CD8-positive, alpha-beta memory T cell (primary cell): ENCODE measurements at places on chromosomes 2 and 18. TPM values are rescaled to one million over a fixed set of nuclear protein-coding genes. Genes with fewer than 3 reads are reported as not detected.

DNA sequence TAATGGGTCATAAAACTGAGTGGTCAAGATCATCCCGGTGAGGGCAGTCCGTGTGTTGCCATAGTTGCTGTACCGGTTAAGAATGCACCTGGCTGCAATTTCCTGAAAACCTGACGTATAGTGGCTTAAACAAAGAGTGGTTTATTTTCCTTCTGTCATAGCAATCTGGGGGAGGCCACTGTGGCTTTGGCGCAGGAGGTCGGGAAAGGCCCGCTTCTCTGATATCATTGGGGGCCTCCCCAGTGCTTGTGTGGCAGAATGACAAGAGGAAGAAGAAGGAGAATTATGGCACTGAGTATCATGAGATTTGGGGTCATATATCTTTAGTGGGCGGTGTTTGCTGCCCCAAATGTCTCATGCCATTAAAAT lies 4.4 kb downstream of the C2orf92 start:
- DNase-seq: no peak
- no peaks in the 10 kb centered on the region for H3K27me3 ChIP-seq
- no peaks in the 10 kb centered on the region for H3K4me1 ChIP-seq
- H3K4me3 ChIP-seq: no peak overlapping the region

DNA sequence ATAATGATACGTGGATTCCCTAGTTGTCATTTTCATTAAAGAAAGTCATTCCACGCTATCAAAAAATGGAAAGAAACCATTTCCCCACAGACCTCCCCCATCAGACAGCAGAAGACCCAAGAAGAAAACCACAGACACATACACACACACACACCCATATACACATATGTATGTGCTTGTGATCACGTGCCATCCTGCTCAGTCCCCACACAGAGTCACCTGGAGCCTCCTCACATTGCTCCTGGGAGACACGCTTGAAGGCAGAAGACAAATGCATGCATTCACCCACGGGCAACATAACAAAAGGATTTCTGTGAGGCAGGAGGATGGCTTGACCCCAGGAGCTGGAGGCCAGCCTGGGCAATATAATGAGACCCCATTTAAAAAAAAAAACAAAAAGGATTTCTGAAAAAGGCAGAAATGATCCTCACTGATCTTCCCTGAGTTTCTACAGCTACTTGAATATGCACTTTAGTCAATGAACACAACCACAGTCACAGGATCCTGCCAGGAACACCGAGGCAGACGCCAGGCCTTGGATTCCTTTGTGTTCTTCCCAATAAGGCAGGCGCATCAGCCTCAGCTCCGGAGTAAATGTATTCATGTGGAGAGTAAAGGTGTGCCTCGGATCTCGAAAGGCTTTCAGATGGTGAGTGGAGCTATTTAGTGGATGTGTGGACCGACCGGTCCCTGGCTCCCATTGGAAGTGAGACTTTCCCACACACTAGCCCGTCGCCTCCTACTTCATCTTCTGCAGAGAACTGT lies 21.0 kb downstream of the TGFBRAP1 start:
- DNase-seq: no peak
- no peaks in the 10 kb centered on the region for H3K27me3 ChIP-seq
- H3K4me3 ChIP-seq: no peak overlapping the region
- H3K4me1 ChIP-seq: peaks cover 2% of the 10 kb centered on the region

- no peak overlapping the region for H3K27ac ChIP-seq
- H3K27me3 ChIP-seq: no peaks in the 10 kb centered on the region
- H3K4me3 ChIP-seq: no peak overlapping the region
- no peaks in the 10 kb centered on the region for H3K4me1 ChIP-seq
- no peak for DNase-seq
- H3K36me3 ChIP-seq: peaks cover 5% of the 10 kb centered on the region
Measured at GRCh38 chr2:3357926-3358325, 19.7 kb downstream of the EIPR1 start.

DNA sequence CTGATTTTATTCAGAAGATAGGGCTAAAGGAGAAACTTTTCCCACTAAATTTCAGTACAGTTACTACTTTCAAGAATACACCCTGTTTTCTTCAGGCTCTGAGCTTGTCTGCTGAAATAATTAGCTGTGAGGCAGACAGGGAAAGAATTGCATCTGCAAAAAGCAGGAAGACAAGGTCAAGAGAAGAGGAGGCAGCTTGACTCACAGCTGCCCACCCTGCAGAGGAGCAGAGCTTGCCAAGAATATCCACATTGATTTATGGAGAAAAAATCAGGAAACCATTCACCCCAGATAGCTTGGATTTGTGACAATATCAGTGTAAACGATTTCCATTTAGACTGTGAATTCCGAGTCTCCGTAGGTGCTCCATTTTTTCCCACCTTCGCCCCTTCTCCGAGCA lies 49.0 kb downstream of the ACTR2 start:
- peaks cover 8% of the 10 kb centered on the region for H3K36me3 ChIP-seq
- H3K4me3 ChIP-seq: no peak overlapping the region
- H3K27me3 ChIP-seq: no peaks in the 10 kb centered on the region
- H3K4me1 ChIP-seq: peaks cover 12% of the 10 kb centered on the region
- no peak for DNase-seq

Gene DSG4
- total RNA-seq: not detected

Gene SCN9A
- total RNA-seq: not detected

Gene ARHGEF33
- total RNA-seq: 0.39 TPM

Gene CYP27A1
- total RNA-seq: 1.2 TPM
